Gastrocnemius medialis (tissue), 4 donors: ENCODE measurements at places on chromosomes 12 and 14. TPM values are rescaled to one million over a fixed set of nuclear protein-coding genes. Genes with fewer than 3 reads are reported as not detected.

GRCh38 chr14:24399447-24399822 is 632 bp downstream of the NYNRIN start:
- DNase-seq = no peak

L2HGDH gene
- total RNA-seq = 12.8 TPM

DNA sequence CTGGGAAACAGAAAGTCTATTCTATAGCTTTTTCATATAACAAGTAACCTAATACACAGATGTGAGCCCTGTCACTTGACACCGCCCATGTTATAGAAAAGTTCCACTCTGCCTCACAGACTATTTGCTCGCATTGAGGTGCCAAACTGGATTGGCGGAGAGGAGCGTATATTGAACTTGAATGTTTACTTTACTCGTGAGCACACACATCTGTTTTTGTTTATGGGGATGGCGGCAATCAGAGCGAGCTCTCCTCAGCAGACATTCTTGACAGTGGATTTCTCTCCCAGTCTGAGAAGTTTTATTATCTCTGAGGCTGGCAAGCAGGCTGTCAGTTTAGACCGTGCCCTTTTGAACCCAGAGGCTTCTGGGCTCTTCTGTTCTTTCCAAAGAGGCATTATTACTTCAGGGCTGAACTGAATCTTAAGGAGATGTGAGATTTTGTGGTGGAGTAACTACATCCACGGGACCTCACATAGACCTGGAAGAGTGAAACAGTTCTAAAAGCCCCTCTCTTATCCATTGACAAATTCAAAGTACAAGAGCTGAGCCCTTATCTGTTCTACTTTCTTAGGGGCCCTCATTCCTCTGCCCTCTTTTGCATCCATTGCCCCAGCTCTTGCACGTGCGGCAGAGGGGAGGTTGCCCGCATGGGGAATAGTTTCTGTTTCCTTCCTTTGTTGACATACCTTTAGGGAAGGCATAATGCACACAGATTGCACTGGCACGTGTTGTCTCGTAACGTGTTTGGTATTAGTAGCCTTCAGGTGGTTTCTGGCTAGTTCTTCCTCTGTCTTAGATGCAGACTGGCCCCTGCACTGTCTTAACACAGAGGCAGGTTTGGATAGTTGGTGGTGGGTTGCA is 68.2 kb downstream of the DRAM1 start:
- DNase-seq = no peak

DNA sequence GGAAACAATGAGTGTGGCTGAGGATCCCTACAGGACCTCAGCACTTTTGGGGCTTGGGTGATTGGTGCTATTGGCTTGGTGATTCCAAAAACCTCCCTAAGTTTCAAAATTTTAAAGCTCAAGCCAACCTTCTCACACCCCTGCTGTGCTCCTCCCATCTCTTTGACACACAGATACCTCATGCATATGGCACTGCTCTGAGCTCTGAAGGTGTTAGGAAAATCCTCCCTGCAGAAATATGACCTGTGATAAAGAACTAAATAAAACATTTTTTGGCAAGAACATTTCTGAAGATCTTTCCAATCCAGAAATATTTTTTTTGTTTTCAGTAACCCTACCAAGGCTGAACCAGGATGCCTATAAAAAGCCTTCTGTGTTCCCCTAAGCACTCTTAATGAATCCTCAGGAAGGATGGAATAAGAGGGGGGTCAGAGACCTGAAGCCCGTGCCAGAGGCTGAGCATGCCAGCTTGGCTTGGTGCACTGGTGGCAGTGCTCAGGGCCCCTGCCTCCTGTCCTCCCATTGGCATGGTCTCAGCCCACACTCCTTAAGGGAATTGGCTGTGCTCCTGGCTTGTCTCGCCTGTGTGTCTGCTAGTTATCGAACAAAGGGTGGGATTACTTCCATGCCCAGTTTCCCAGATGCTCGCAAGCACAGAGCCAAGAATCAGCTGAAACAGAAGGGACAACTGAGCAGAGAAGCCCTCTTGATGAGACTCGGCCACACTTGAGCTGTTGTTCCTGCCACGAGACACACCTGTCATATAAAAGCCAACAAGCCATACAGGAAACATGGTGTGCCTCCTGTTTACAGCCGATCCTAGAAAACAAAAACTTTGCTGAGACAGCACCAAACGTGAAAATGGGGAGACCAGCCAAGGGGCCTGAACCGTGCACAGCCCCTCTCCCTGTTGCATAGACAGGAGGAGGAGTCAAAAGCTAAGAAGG is 132.7 kb upstream of the EEA1 start:
- no peak for DNase-seq

GRCh38 chr12:120156315-120157259 is 37.9 kb downstream of the GCN1 start:
- DNase-seq = no peak

- DNase-seq = no peak
These were observed 12.7 kb downstream of the FOXN4 start for GRCh38 chr12:109296431-109296830.

GRCh38 chr12:103529306-103529705 is 33.5 kb upstream of the C12orf42 start:
- DNase-seq = no peak

NEUROD4 gene
- not detected for total RNA-seq

TEX52 gene
- total RNA-seq = not detected

- DNase-seq = no peak
These were observed 34.7 kb downstream of the MIA2 start for GRCh38 chr14:39268393-39268792.

DNA sequence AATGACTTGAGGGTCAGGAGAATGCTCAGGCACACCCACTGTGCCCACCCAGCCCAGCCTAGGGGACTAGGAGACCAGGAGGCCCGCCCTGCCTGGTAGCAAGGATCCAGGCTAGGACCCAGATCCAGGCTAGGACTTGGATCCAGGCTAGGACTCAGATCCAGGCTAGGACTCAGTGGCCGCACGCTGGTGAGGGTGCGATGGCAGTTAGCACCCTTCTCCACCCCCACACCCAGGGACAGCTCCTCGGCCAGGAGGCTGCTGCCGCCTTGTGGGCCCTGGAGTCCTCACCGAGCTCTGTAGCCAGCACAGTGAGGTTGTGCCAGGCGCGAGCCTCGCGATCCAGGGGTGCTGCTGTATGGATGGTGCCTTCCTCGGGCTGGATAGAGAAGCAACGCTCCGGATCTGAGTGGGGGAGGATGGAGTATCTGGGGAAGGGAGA is 5.1 kb downstream of the CDH24 start:
- DNase-seq = no peak

GRCh38 chr14:71086567-71086966 is 179.3 kb downstream of the PCNX1 start:
- DNase-seq = no peak

GRCh38 chr14:32343926-32344430 is 14.9 kb downstream of the AKAP6 start:
- no peak for DNase-seq

DNA sequence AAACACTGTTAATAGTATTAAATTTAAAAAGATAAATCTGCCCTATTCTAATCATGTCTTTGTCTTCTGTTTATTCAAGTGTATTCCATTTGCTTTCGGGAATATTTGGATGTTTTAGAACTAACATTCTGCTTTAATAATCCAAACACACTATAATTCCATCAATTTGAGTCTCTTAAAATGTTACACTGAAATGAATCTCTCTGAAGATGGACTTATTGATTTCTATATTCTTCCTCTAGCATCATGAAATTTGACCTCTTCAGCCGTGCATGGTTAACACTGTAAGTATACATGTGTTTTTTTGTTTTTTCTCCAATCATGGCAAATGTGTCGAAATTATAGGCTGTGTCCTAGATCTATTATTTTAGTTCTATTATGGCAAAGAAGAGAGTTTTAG is 339.2 kb downstream of the ACSS3 start:
- no peak for DNase-seq

LALBA gene
- not detected for total RNA-seq

PRPH gene
- total RNA-seq = not detected

- DNase-seq = no peak
These were observed 1.9 kb downstream of the MNAT1 start for GRCh38 chr14:60736494-60736893.

DNA sequence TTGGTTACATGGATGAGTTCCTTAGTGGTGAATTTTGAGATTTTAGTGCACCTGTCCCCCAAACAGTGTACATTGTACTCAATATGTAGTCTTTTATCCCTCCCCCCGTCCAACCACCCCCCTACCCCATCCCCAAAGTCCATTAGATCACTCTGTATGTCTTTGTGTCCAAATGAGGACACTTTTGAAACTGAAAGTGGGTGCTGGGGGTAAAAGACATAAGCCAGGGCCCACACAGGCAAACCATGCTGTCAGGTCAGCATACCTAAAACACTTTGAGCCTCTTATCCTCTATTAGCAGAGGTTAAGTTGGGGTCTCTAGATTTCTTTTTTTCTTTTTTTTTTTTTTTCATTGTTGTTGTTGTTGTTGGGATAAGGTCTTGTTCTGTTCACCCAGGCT is 31.3 kb upstream of the KICS2 start:
- no peak for DNase-seq

DNA sequence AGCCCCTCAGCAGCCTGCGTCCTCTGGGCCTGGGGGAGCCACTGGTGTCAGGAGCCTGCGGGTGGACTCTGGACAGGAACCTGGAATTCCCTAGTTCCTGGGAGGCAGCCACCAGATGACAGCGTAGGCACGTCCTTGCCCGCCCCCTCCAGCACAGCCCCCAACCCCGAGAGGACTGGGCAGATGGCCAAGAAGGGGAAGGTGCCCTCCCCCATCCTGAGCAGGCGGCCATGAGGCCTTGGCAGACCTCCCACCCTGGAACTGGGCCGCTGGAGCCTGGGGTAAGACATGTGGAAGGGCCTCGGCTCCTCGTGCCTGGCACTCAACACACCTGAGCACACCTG is 60.4 kb upstream of the FBRSL1 start:
- DNase-seq = no peak

GRCh38 chr12:75833268-75833667 is 198.3 kb downstream of the PHLDA1 start:
- no peak for DNase-seq

ANKS1B gene
- 3.9 TPM for total RNA-seq

OAS2 gene
- 1.7 TPM for total RNA-seq

- DNase-seq = no peak
These were observed 717.5 kb downstream of the RERGL start for GRCh38 chr12:17372508-17372907.

- no peak for DNase-seq
These were observed 65.6 kb downstream of the PPP2R5E start for GRCh38 chr14:63477556-63477955.

LGALS3 gene
- 90.4 TPM for total RNA-seq

DNA sequence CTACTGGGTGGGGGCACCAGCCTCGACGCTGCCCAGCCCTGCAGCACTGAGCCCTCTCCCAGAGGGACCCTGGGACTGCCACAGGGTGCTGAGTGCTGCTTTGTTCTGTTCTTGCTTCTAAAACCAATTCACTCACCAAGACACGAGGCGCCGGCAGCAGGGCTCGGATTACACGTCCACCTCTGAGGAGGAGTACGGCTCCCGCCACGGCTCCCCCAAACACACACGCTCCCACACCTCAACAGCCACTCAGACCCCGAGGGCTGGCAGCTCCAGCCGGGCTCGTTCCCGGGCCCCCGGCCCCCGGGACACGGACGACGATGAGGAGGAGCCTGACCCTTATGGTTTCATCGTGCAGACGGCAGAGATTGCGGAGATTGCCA is 24.3 kb downstream of the CEP170B start:
- DNase-seq = no peak

DNA sequence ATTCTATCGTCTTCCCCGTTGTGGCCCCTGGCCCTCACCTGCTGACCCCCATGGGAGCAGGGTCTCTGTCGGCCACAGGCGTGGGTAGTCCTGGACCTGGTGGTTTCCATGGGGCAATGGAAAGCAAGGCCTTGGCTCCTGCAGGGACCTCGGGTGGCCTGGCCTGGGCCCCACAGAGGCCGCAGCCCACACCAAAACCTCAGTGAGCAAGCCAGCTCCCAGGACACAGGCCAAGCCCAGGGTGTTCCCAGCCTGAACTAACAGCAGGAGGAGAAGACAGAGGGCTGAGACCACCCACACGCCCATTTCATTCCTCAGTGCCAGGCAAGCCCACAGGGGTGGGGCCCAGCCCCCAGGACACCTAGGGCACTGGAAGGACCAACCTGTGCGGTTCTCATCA is 16.9 kb downstream of the ABCB9 start:
- no peak for DNase-seq

DNA sequence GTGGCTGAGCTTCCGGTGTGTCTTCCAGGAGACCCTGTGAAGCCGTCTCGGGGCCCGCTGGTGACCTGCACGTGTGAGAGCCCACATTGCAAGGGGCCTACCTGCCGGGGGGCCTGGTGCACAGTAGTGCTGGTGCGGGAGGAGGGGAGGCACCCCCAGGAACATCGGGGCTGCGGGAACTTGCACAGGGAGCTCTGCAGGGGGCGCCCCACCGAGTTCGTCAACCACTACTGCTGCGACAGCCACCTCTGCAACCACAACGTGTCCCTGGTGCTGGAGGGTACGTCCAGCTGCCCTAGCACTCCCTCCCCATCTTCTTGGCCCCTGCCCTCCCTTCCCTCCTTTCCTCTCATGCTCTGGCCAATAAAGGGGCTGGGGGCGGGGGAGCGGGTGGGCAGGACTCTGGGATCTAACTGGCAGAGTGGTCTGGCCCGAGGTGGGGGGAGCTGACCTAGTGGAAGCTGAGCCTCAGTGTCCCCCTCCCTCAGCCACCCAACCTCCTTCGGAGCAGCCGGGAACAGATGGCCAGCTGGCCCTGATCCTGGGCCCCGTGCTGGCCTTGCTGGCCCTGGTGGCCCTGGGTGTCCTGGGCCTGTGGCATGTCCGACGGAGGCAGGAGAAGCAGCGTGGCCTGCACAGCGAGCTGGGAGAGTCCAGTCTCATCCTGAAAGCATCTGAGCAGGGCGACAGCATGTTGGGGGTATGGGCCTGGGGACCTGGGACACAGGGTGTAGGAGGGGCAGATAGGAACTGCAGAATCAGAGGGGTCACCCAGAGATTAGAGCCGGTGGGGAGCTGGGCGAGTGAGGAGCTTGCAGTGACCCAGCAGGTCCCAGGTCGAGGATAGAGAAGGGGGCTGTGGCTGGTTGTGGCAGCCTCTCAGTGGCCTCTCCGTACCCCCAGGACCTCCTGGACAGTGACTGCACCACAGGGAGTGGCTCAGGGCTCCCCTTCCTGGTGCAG is 6.0 kb downstream of the ACVRL1 start:
- DNase-seq = no peak

DNA sequence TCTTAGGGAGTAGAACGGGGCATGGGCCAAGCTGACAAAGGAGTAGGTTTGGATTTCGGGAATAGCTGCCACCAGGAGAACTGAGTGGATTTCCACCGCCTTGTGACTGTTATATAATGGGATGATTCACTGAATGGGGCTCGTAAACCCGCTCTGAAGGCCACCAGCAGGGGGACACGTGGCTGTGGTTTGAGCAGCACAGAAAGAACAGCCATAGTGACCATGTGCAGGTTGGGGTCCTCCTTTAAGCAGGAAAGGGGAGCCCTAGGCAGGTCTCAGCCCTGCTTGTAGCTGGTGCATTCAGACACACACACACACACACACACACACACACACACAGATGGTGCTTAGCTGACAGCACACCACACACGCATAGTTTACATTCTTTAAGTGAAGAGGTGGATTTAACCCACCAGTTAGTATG is 8.6 kb upstream of the ASB2 start:
- DNase-seq = peak; percentile 87

KRT72 gene
- total RNA-seq = not detected

- DNase-seq = no peak
These were observed 38.5 kb downstream of the GLRX5 start for GRCh38 chr14:95573313-95573712.

GRCh38 chr14:51603495-51603894 is 48.2 kb upstream of the FRMD6 start:
- no peak for DNase-seq

GRCh38 chr12:49987625-49988303 is 15.0 kb downstream of the AQP6 start:
- no peak for DNase-seq

GRCh38 chr12:57629897-57630471 is 3.0 kb downstream of the B4GALNT1 start:
- DNase-seq = no peak

OR4E2 gene
- total RNA-seq = not detected
